ENCODE measurements at places on chromosomes 5 and 9.

DNA sequence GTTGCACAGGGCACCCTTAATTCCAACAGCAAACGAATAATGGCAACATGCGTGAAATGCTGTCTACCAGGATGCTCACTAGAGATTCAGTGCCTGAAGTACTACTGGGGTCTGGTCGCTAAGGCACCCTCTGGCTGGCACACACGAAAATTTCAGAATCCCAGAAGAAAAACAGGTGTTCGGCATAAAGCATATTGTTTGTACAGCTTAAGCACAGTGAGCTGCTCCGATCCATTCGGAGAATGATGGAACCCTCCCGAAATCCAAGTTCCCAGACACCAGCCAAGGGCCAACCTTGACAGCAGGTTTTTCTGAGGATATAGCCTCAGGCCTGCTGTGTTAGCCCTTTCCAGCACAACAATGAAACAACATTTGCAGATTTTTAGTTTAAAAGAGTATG lies 61.4 kb upstream of the ALDH1B1 start:
- no peak for DNase-seq

DNA sequence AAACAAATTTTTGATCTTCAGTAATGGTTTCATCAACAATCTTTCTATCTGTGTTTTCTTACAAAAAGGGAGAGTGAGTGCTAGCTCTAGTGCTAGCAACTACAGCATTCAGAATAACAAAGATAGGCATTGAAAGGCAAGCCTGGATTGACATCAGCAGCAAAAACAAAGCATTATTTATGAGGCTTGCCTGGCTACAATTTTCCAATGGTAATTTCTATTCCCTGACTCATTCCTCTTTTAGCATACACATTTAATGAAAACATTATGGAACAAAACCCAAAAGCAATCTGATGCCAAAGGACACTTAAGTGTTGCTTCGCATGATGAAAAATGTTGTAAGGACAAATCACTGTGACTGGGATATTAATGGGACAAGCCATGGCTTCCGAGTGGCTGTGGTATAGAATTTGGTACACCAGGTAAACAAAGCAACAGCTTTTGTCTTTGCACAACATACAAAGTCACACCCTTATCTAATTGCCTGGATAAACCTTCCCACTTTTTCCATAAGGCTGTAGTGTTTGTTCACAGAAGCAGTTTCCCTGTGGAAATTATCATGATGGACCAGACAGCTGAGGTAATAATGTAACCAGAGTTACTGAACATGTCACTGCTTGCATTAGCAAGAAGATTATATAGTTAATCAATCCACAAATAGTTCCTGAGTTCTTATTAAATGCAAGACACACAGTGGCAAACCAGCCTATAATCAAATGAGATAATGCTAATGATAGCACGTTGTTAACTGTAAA lies 179.8 kb upstream of the EDIL3 start:
- no peak for DNase-seq

- DNase-seq: peak; percentile 42
These were observed 4.7 kb upstream of the PPP1R26 start for GRCh38 chr9:135474915-135475314.

GRCh38 chr5:72393052-72393451 lies 72.9 kb downstream of the PTCD2 start:
- no peak for DNase-seq

DNA sequence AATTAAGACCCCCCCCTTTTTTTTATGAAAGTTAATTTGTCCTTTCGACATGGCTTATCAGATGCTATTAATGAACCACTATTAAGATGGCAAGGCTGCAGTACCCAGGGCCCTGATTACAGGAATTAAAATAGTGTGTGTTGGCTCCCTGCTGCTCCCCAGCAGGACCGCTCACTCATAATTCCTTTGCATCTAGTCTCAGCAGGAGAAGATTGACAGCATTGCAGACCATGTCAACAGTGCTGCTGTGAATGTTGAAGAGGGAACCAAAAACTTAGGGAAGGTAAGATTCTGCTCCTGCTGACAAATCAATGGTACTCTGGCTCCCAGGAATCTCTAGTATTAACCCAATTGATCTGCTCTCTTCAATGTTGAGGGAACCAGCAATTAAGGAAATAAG lies 61.0 kb downstream of the STX17 start:
- DNase-seq: no peak

GRCh38 chr9:98034593-98035546 lies 21.7 kb upstream of the NANS start:
- peak; percentile 93 for DNase-seq

DNA sequence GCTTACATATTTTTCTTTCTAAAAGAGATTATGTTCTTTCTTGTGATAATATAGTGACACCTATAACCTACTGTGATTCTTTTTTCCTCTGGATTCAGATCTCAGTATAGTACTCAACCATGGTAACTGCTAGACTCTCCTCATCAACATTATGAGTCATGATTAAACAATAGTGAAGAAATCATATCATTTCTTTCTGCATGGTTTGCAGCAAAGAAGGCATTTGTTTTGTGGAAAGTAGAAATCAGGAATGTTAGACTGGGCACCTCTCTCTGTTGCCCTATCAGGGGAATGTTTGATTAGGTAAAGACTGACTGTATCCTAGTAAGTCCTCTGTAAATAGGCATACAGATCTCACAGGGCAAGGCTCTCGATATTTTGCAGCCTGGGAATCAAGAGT lies 25.6 kb upstream of the SMC2 start:
- no peak for DNase-seq

DNA sequence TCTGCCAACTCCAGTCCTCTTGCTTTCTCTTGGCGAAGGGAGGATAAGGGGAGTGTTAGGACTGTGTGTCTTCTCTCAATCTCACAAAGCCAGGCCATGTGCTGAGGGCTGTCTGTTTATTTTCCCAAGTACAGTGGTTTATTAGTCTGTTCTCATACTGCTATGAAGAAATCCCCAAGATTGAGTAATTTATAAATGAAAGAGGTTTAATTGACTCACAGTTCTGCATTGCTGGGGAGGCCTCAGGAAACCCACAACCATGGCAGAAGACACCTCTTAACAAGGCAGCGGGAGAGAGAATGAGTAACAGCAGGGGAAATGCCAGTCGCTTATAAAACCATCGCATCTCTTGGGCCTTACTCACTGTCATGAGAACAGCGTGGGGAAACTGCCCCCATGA lies 36.2 kb upstream of the CKS2 start:
- no peak for DNase-seq

GRCh38 chr5:98130261-98131035 lies 643.0 kb upstream of the RGMB start:
- DNase-seq: no peak

DNA sequence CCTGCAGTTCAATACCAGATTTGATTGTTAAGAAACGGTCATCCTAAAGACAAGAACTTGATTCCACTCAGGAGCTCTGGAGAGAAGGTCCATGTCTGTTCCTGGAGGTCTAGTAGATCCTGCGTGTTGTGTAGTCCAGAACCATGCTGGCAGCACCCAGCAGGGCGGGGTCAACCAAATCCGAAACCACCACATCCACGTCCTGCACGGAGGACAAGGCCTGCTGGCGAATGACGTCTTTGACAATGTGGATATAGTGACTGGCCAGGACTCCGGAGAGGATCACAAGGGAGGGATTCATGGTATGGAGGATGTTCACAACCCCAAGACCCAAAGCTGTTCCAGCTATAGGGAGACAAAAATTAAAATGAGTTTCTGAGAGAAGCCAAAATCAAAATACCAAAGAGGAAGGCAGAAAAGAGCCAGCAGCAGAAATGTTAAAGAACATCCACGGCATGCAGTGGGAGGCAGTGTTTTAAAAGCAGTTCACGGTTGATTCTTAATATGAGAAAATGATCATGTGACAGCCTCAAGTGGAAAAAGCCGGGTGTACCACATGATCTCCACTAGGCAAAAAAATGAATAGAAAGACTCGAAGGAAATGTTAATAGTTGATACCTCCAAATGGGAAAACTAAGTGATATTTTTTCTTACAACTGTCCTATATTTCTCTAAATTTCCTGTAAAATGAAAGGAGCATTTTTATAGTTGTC lies 26.7 kb downstream of the CLTA start:
- no peak for DNase-seq

DNA sequence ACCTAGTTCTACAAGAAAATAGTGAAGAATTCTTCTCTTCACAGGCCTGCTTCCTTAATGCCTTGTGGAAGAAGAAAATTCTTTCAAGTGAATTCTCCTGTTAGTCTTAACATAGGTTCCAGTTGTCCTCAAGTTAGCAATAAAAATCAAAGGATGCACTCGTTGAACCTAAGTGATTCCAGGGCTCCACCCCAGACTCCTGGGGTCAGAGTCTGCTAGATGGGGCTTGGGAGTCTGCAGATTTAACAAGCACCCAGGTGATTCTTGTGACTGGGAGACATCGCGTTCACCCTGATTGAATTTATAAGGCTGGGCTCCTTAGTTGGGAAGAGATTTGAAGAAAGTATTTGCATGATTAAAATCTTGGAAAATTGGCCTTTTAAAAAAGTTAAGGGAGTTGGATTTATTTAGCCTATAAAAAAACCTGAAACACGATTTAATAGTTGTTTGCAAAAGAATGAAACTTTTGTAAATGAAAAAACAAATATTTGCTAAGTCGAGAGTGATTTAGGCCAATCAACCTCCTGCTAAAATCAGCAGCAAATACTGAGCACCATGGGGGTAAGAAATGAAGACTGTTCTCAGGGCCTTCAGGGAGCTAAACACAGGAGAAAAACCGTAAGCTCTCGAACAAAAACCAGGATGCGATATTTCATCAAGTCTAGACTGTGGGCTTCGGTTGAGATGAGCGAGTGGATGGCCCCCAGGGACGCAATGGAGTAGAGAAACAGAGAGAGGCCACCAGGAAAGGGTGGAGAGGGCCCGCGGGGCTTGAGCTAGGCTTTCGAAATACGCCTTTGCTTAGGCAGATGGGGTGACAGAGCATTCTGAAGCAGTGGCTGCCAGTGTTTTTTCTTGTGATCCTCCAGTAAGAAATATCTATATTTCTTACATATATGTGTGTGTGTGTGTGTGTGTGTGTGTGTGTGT lies 86.9 kb upstream of the TTC23L start:
- DNase-seq: no peak

GRCh38 chr9:93963969-93964368 lies 8.8 kb upstream of the BARX1 start:
- no peak for DNase-seq

- no peak for DNase-seq
These were observed 71.0 kb upstream of the SEMA6A start for GRCh38 chr5:116645627-116646026.

DNA sequence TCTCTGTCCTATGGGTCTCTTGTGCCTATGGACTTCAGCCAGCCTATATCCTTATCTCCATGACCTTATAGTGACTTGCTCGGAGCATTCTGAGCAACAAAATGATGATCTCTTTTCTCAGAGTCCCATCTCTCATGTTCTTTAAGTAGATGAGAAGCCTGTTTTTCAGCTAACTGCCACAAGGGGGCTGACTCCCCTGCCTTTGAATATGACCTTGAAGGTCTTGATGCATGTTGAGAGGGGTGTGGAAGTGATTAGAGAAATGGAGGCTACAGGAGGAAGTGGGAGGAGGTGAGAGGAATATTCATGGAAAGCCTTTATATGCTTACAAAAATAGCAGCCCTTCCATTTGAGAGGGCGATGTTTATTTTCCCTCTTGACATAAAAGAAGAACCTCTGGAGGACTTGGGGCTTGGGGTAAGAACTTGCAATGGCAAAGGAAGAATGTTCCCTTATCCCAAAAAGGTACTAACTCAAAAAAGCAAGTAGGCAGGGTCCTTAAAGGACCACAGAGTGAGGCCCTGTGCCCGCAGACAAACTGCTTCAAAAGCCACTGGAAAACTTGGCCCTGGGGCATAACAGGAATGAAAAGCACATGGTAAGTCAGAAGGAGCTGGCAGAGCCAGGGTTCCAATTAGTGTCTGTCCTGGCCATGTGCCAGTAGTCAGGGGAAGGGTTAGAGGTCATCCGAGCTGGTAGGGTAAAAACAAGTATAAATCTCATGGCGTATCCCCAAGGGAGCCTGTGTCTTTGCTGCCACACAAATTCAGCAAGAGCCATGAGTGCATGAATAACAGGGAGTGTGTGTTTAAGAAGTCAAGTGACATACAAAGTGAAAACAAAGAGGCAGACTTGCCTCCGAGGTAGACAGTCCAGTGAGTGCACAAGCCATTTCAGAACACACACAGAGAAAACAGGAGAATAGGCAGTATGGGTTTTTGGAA lies 39.1 kb downstream of the FGD3 start:
- DNase-seq: peak; percentile 48

DNA sequence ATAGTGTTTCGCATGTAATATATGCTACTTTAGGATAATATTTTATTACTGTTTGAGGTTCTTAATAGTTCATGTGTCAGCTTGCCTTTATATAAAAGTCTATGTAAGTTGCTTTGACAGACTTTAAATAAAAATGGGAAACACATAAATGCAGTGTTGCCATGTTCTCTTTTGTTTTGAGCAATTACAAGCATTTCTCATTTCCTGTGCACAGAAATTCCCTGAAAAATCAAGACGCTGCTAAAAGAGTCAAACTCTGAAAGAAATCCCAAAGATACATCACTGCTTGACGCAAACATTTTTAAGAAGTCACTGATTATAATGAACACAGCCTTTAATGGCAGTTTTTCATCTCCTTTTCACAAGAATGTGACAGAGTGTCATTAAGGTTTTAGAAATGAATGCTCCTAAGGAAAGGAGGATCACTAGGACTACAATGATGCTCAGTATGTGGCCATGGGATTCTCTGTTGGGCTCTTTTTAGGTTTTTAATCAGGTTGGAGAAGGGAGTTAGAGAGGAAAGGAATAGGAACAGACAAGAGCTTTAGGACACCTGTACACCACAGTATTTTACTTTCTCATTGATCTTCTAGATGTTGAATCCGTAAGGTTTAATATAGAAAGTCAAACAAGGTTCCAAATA lies 29.4 kb downstream of the ZCCHC7 start:
- no peak for DNase-seq

DNA sequence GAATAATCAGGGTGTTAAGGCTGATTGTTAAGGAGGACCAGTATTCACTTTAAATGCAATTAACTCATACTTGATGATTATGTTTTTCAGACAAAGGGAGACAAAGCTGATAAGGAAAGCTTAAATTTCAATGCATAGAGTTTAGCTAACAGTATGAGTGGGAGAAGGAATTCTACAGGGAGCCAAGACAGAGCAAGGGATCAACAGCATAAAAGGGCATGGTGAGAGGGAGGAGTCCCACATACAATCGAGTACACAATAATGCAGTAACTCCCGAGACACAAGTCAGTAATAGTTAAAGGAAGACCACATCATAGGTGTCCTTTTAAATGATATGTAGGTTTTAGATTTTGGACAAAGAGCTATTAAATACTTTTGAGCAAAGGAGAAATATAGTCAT lies 191.7 kb upstream of the PTPRD start:
- DNase-seq: no peak

DNA sequence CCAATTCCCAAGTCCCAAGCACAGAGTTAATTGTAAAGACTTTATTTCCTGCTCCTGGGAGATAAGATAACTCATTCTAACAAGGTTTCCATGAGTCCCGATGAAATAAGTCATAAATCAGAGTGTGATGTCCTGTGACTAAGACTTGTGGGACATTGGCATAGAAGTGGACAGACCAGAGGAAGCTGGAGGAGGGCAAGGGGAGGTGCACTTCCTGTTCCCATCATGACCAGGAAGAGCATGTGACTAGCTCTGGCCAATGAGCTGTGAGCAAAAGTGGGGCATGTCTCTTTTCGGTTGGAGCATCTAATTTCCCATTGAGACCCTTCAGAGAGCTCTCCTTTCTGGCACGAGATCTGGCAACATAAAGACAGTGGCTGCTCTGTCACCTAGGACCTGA lies 100.4 kb downstream of the ZNF354C start:
- no peak for DNase-seq

All from stimulated activated CD4-positive, alpha-beta T cell treated with anti-CD3 and anti-CD28 coated beads, Interleukin-2, amount 100 ng/mL, for 24 hours (primary cell).